ENCODE measurements at places on chromosomes 13 and 19. TPM values are rescaled to one million over a fixed set of nuclear protein-coding genes. Genes with fewer than 3 reads are reported as not detected.
A peak's percentile ranks its signal among the peaks of the same experiment; 100 is the strongest.

DNA sequence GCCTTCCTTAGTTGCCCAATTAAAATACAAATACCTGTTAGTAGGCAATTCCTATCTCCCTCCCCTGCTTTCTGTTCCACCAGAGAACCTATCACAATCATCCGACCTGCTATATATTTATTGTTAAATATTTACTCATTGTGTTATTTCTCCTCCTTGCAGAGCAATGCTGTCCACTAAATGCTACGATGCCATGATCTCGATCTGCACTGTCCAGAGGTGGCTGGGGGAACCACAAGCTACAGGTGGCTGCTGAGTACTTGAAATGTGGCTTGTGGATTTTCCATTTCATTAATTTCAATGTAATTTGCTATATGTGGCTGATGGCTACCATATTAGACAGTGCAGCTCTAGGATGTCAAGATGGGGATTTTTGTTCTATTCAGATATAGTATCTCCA lies 5.1 kb downstream of the KLK6 start:
- DNase-seq: no peak

GRCh38 chr13:44801990-44802389 lies 187.3 kb downstream of the NUFIP1 start:
- peak; percentile 82 for DNase-seq

DNA sequence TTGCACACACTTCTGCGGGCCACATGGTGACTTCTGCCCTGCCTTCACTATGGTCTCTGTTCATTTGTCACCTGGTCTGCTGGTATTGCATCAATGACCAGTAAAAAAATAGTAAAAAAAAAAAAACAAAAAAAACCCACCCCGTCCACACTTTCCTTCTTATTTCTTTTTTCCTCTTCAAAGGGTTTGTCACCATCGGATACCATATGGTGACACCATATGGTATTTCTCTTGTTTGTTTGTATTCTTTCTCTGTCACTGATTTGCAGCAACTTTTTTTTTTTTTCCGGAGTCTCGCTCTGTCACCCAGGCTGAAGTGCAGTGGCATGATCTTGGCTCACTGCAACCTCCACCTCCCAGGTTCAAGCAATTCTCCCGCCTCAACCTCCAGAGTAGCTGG lies 26.2 kb upstream of the OR7C2 start:
- no peak for DNase-seq

CPB2 gene
- total RNA-seq: not detected

GRCh38 chr13:101845245-101846020 lies 393.0 kb downstream of the ITGBL1 start:
- DNase-seq: no peak

Data from fibroblast of lung (primary cell).